ENCODE measurements at places on chromosomes 7 and 10. TPM values are rescaled to one million over a fixed set of nuclear protein-coding genes. Genes with fewer than 3 reads are reported as not detected.
A peak's percentile ranks its signal among the peaks of the same experiment; 100 is the strongest.

GPR26 gene
- not detected for total RNA-seq

ZNF655 gene
- total RNA-seq: 110 TPM

ENO4 gene
- total RNA-seq: 0.66 TPM

GRCh38 chr10:30861221-30861620 is 170.4 kb downstream of the ZNF438 start:
- no peaks in the 10 kb centered on the region for H3K36me3 ChIP-seq
- no peak overlapping the region for H3K27ac ChIP-seq
- no peak for DNase-seq
- peaks cover 2% of the 10 kb centered on the region for H3K4me1 ChIP-seq
- H3K4me3 ChIP-seq: no peak overlapping the region

GRCh38 chr7:91055219-91055618 is 209.0 kb upstream of the FZD1 start:
- no peaks in the 10 kb centered on the region for H3K4me1 ChIP-seq
- H3K4me3 ChIP-seq: no peak overlapping the region
- no peak for DNase-seq
- no peaks in the 10 kb centered on the region for H3K36me3 ChIP-seq
- no peaks in the 10 kb centered on the region for H3K27me3 ChIP-seq

DNA sequence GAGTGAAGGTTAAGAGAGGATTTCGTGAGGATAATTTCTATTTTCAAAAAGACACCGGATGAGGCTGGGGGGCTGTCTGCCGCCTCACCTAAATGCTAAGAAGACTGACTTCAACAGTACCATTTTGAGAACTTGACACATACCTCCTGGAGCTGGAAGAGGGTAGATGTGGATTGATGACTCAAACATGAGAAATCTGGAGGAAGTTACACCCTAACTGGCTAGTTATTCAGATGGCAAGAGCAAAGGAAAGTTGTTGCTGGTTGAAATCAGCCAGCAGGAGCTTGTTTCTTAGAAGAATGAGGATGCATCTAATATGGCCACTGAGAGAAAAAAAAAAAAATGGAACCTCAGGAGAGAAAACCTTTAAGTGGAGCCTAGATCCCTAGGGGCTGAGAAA is 76.2 kb upstream of the KIAA1217 start:
- H3K36me3 ChIP-seq: no peaks in the 10 kb centered on the region
- no peak overlapping the region for H3K4me3 ChIP-seq
- DNase-seq: no peak
- H3K4me1 ChIP-seq: no peaks in the 10 kb centered on the region
- no peaks in the 10 kb centered on the region for H3K27me3 ChIP-seq
- no peak overlapping the region for H3K27ac ChIP-seq

DNA sequence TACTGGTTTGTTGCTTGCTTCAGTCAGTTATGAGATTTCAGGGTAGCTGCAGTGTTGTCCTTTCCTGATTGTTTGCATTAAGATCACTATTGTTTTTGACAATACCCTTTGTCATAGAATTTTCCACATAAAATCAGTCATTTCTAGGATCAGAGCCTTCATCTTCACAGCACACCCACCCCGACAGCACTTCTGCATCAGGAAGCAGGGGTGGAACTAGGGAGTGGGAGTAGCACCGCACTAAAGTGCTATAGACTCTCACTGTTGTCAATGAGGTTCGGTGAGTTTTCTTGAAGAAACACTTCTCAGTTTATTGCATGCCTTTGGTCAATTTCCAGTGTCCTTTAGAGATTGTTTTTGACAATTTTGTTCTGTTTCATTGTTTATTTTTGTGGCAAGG is 632.5 kb downstream of the AUTS2 start:
- no peaks in the 10 kb centered on the region for H3K27me3 ChIP-seq
- H3K4me1 ChIP-seq: no peaks in the 10 kb centered on the region
- H3K4me3 ChIP-seq: no peak overlapping the region
- no peak for DNase-seq
- no peaks in the 10 kb centered on the region for H3K36me3 ChIP-seq

- H3K4me3 ChIP-seq: no peak overlapping the region
- DNase-seq: no peak
- H3K4me1 ChIP-seq: no peaks in the 10 kb centered on the region
- H3K27me3 ChIP-seq: no peaks in the 10 kb centered on the region
Observed at GRCh38 chr7:117269417-117269816, 53.4 kb downstream of the WNT2 start.

DNA sequence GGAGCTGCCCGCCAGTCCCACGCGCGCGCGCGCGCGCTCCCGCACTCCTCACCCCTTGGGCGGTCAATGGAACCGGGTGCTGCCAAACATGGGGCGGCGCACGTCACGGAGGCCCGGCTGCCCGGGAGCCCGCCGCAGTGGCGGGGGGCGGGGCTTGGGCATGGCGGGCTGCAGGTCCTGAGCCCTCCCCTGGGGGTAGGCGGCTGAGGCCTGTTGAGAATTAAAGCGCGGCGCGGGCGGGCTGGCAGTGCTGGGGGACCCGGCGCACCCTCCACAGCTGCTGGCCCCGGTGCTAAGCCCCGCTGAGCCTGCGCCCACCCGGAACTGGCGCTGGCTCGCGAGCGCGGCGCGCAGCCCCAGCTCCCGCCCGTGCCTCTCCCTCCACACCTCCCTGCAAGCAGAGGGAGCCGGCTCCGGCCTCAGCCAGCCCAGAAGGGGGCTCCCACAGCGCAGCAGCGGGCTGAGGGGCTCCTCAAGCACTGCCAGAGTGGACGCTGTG is 634.2 kb downstream of the ANKRD7 start:
- no peaks in the 10 kb centered on the region for H3K4me1 ChIP-seq
- H3K36me3 ChIP-seq: no peaks in the 10 kb centered on the region
- DNase-seq: no peak
- H3K27me3 ChIP-seq: no peaks in the 10 kb centered on the region
- H3K4me3 ChIP-seq: no peak overlapping the region

DNA sequence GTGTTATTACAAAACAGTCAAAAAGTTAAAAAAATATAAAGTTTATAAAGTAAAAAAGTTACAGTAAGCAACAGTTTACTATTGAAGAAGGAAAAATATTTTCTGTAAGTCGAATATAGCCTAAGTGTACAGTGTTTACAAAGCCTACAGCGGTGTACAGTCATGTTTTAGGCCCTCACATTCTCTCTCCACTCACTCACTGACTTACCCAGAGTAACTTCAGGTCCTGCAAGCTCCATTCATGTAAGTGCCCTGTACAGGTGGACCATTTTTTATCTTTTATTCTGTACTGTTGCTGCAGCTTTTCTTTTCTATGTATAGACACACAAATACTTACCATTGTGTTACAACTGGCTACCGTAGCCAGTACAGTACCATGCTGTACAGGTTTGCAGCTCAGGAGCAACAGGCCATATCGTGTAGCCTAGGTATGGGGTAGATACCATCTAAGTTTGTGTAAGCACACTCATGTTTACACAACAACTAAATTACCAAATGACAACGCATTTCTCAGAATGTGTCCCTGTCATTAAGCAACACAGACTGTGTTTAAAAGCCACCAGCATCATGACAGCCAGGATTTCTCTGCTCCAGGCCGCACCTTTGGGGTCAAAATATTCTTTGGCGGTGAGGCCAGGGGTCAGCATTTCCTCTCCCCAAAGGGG is 67.2 kb downstream of the DLG5 start:
- no peak overlapping the region for H3K4me3 ChIP-seq
- H3K27ac ChIP-seq: peak overlapping the region; percentile 60
- no peaks in the 10 kb centered on the region for H3K4me1 ChIP-seq
- no peak for DNase-seq
- H3K36me3 ChIP-seq: no peaks in the 10 kb centered on the region
- no peaks in the 10 kb centered on the region for H3K27me3 ChIP-seq

DNA sequence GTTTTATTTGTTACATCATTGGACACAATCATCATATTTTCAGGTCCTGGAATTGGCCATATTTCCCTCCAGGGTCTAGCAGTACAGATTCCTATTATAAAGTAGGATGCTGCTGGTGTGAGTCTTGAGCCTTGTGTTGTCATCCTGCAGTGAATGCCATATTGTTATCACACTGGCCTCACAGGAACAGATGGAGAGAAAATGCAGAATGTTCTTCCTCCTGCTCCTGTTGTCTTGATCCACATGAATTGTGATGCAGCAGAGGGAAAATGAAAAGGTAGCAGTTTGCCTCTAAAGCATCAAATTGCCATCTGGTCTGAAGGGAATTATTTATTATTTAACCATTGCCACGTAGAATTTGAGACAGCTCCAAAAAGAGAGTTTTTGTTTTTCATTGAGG is 248.6 kb downstream of the GPAM start:
- H3K36me3 ChIP-seq: no peaks in the 10 kb centered on the region
- H3K27me3 ChIP-seq: no peaks in the 10 kb centered on the region
- H3K4me1 ChIP-seq: no peaks in the 10 kb centered on the region
- no peak overlapping the region for H3K4me3 ChIP-seq
- no peak overlapping the region for H3K27ac ChIP-seq

DNA sequence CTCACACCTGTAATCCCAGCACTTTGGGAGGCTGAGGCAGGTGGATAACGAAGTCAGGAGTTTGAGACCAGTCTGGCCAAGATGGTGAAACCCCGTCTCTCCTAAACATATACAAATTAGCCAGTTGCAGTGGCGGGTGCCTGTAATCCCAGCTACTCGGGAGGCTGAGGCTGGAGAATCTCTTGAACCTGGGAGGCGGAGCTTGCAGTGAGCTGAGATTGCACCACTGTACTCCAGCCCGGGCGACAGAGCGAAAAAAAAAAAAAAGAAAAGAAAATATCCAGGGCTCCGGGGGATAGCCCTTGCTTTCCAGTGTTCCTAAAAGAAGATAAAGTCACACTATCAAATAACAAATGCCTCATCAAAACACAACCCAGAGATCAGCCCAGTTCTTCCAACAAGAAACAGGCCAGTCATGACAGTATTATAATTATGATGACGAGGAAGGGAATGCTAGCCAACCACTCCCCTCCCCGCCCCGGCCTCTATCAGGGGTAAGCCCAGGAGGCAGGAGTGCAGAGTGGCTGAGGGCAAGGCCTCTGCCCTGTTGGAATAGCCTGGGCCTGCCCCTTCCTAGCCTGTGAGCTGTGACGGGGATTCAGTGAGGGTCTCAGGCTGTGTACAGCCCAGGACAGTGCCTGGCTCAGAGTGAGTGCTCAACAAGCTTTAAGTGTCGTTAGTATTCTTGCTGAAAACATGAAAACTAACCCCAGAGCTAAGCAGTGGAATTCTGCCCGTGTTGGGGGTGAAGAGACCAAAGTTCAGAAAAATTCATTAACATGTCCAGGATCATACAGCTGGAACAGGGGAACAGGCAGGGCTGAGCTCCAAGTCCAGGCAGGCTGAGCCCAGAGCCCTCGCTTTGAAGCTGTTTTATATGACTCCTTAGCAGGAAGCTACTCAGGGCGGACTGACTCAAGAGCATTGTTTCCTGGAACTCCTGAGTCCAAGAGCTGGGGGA is 54.3 kb downstream of the FAM241B start:
- no peak overlapping the region for H3K4me3 ChIP-seq
- no peaks in the 10 kb centered on the region for H3K4me1 ChIP-seq
- no peaks in the 10 kb centered on the region for H3K27me3 ChIP-seq
- peak; percentile 39 for DNase-seq

Measured in breast epithelium (tissue), 4 donors.